Upper lobe of left lung (tissue), 6 donors: ENCODE measurements at places on chromosomes 11 and 22. TPM values are rescaled to one million over a fixed set of nuclear protein-coding genes. Genes with fewer than 3 reads are reported as not detected.

PRSS23 gene
- total RNA-seq = 34.5 TPM

TRIM66 gene
- 126 TPM for total RNA-seq

PATE2 gene
- total RNA-seq = not detected

SPINDOC gene
- 19.8 TPM for total RNA-seq

PTPRJ gene
- total RNA-seq = 32.7 TPM

DEPDC7 gene
- 1.6 TPM for total RNA-seq

OLFML1 gene
- 4.7 TPM for total RNA-seq

CCDC157 gene
- 3.3 TPM for total RNA-seq

AHNAK gene
- 826 TPM for total RNA-seq

LRRC56 gene
- total RNA-seq = 8.2 TPM

TTC36 gene
- 0.34 TPM for total RNA-seq

ZBTB3 gene
- total RNA-seq = 9.7 TPM

UBTFL1 gene
- not detected for total RNA-seq

SLC22A9 gene
- not detected for total RNA-seq

OR4D5 gene
- not detected for total RNA-seq

SLC16A8 gene
- 6.3 TPM for total RNA-seq

OR4A16 gene
- not detected for total RNA-seq

FZD4 gene
- total RNA-seq = 36.8 TPM

ZNF280A gene
- total RNA-seq = not detected

- DNase-seq = no peak
Observed at GRCh38 chr11:890794-891540, 19.6 kb downstream of the CHID1 start.

DNA sequence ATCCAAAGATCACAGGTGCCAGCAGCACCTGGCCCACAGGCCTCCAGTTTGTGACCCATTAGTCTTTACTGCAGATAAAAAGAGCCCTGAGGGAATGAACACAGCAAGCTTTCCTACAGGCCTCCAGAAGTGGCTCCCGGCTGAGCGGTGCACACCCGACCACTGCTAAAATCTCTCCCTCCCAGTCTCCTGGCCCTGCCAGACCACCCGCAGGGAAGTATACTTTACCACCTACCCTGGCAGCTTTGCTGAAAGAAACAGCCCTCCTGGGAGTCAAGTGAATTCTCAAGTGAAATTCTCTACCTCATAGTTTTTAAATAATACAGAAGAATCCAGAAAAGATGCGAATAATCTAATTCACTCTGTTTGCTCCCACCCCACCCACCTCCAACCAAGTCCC lies 15.4 kb upstream of the MTNR1B start:
- no peak for DNase-seq

GRCh38 chr11:35139722-35140282 lies 831 bp downstream of the CD44 start:
- peak; percentile 38 for DNase-seq

- DNase-seq = no peak
Observed at GRCh38 chr11:100800202-100800601, 113.1 kb downstream of the ARHGAP42 start.

DNA sequence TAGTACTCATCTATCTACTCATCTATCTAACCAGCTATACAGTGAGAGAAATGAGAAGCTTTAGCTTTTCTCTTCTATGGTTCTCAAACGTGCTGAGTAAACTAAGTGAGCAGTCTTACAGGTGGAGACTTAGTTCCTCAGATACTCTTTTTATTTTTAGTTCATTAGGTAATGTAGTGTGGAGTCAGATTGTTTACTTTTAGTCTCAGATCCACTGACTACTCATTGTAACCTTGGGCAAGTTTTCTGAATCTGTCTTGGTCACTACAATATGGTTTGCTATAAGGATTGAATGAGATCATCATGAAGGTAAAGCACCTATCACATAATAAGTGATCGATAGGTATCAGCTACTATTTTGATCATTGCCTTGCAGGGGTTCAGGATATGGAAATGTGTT lies 160.1 kb downstream of the RAB38 start:
- DNase-seq = no peak

- DNase-seq = no peak
Observed at GRCh38 chr22:37218399-37218770, 6.1 kb upstream of the SSTR3 start.

DNA sequence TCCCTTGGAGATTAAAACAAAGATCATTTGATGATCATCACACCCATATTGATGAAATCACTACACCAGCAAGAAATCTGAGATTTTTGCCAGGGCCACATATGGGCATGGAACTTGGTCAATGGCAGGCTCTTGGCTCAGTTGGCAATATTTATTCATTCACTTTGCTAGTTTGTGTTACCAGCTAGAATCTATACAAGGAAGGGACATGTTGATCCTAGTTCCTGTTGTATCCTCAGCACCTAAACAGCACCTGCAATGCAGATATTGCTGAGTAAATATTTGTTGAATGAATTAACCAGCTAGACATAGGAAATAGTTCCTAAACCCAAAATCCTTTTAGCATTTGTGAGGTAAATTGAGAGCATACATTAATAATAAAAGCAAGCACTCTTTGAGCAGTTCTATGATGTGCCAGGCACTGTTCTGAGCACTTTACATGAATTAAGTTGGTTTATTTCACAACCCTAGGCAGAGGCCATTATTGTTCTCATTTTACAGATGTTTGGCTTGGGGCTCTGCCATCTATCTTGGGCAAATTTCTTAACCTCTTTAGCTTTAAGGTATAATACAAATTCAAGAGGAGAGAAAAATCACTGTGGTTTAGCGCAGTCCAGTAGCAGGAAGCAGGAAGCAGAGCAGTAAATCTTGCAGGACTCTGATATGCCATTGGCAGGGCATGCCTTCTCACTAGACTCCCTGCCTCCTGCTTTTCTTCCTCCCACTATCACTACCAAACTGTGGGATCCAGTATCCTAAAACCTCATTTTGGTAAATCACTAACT lies 1.6 kb downstream of the TRIM68 start:
- DNase-seq = no peak

- no peak for DNase-seq
Observed at GRCh38 chr11:47725442-47726117, 10.4 kb upstream of the AGBL2 start.

DNA sequence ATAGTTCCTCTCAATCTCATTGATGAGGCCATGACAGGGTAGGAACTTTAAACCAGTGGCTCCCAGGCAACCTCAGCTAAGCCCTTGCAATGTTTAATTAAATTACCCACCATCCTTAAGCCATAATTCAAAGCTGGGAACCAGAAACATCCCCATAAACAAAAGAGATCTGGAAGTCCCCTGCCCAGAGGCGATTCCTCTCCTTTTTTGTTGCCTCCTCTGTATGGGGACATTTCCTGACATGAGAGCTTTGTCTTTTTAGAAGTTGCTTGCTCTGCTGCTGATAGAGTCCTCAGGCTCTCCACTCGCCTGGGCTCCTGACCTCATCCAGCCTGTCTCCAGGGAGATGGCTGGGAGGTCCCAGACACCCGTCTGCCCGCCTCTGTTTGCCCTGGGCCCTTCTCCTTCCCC lies 3.2 kb downstream of the DTX4 start:
- DNase-seq = no peak

GRCh38 chr11:122181893-122182292 lies 65.9 kb upstream of the BLID start:
- DNase-seq = no peak

GRCh38 chr22:39518996-39519680 lies 1.2 kb upstream of the ATF4 start:
- no peak for DNase-seq

GRCh38 chr11:90113541-90113940 lies 20.9 kb upstream of the NAALAD2 start:
- no peak for DNase-seq

GRCh38 chr11:68340003-68340767 lies 27.8 kb downstream of the LRP5 start:
- DNase-seq = no peak

DNA sequence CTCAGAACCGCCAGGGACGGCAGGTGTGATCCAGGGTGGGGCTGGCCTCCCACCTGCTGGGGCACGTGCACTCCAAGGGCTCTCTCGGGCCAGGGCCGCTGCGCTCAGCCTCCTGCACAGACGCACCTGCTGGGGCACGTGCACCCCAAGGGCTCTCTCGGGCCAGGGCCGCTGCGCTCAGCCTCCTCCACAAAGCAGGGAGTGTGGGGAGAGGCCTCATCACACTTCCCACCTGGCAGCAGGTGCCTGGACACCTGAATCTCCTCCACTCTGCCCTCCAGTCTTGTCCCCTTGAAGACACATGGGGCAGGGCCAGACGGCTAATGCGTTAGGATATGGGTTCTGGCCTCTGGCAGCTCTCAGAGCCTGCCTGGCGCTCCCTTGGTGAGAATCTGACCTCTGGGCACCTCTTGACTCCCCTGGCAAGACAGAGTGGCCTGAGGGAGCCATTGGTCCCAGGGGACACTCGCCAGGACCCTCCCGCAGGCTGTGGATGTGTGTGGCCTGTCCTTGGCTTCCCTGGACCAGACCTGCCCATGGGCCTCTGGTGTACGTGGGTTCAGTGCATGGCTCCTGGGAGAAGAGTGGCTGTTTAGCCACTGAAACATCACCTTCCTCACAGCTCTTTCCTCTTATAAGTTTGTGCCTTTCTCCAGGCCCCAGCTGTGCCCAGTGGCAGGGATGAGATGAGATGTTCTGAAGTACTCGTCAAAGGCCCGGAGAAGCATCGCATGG lies 73.5 kb downstream of the BRD1 start:
- peak; percentile 6 for DNase-seq

DNA sequence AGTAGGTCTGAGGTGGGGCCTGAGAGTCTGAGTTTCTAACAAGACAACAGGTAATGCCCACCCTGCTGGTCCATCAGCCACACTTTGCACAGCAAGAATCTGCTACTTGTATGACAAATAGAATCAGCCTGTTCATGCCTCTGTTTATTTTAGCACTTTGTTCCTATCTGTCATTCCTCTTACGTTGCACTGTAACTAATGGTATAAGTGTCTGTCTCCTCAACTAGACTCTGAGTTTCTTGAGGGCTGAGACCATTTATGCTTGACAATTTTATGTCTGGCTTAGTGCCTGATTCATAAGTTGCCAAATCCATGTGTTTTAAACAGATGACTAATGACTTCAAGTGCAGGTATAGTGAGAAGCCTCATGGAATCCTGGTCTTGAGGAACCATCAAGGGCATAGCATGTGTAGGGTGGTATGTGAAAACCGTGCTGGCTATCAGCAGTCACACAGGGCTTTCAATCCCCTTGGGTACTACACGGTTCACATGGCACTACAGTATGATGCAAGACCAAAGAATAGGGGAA lies 209.7 kb downstream of the C11orf91 start:
- DNase-seq = no peak

GRCh38 chr11:47577460-47578041 lies 1.2 kb downstream of the KBTBD4 start:
- DNase-seq = no peak

GRCh38 chr11:62832336-62833234 lies at the start of gene TEX54:
TSS of gene TEX54 (minus strand) at chr11:62832841.
- peak; percentile 86 for DNase-seq

- DNase-seq = peak; percentile 80
Observed at GRCh38 chr22:45008751-45009605, 827 bp downstream of the PHF21B start.

GRCh38 chr11:113593698-113594308 lies 112.3 kb downstream of the TMPRSS5 start:
- no peak for DNase-seq

GRCh38 chr22:30923168-30923900 lies 45.2 kb downstream of the MORC2 start:
- no peak for DNase-seq

DNA sequence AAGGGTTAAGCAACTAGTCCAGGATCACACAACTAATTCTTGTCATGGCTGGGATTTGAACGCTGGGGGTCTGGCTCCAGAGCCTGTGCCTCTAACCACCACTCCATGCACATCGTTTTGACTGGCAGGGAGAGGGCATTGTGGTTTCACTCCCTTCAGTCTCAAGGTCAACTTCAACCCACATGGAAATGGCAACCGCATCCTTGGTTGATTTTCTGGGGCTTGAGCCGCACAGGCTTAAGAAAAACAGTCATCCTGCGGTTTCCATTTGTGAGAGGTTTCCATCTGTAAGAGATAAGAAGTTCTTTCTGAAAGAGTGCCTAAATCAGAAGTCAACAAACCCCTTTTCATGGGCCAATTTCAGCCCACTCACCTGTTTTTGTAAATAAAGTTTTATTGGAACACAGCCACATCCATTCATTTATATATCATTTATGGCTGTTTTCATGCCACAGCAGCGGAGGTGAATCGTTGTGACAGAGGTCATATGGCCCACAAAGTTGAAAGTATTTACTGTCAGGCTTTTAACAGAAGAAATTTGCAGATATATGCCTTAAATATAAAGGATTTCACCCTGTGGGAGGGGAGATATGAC lies 65.7 kb downstream of the SGSM1 start:
- DNase-seq = no peak

GRCh38 chr22:45019861-45020655 lies 10.3 kb upstream of the PHF21B start:
- DNase-seq = no peak

GRCh38 chr22:44023404-44024287 lies 456 bp upstream of the PARVB start:
- peak; percentile 36 for DNase-seq

- no peak for DNase-seq
Observed at GRCh38 chr11:120586728-120587127, 75.2 kb downstream of the GRIK4 start.

DNA sequence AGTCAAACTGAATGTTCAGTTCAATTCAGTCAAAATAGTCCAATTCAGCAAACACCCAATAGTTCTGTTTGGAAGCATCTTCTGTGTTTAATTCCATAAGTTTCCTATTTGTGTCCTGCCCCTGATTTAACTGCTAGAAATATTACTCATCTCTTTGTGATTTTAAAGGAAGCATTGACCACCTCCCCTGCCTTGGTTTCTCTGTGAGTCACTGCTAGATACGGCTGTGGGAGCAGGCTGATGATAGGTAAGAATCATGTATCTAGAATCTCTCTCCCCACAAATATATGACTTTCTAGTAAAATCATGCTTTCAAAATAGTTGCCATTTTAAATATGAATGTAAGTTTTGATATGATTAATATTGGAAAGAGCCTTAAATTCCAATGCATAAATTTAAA lies 888.5 kb downstream of the NTM start:
- no peak for DNase-seq

- no peak for DNase-seq
Observed at GRCh38 chr22:29733362-29734201, 13.8 kb downstream of the CABP7 start.

GRCh38 chr11:115213007-115213406 lies 291.2 kb downstream of the CADM1 start:
- DNase-seq = no peak
